ENCODE measurements at places on chromosomes 6 and 20. TPM values are rescaled to one million over a fixed set of nuclear protein-coding genes. Genes with fewer than 3 reads are reported as not detected.

LPA gene
- not detected for polyA plus RNA-seq

SLX4IP gene
- 0.71 TPM for polyA plus RNA-seq

CDSN gene
- polyA plus RNA-seq: 0.15 TPM

CD93 gene
- polyA plus RNA-seq: 12.7 TPM

SEMG1 gene
- polyA plus RNA-seq: not detected

CST2 gene
- polyA plus RNA-seq: not detected

FOXC1 gene
- 3.0 TPM for polyA plus RNA-seq

DNAH8 gene
- not detected for polyA plus RNA-seq

SCUBE3 gene
- polyA plus RNA-seq: 1.2 TPM

AP5S1 gene
- polyA plus RNA-seq: 9.8 TPM

MOXD1 gene
- 0.93 TPM for polyA plus RNA-seq

HEY2 gene
- 28.6 TPM for polyA plus RNA-seq

HSPA1L gene
- 0.80 TPM for polyA plus RNA-seq

TRMT6 gene
- polyA plus RNA-seq: 9.4 TPM

ADAM33 gene
- polyA plus RNA-seq: 5.6 TPM

DEFB124 gene
- 0.13 TPM for polyA plus RNA-seq

OOEP gene
- not detected for polyA plus RNA-seq

SNAP91 gene
- polyA plus RNA-seq: 8.6 TPM

CENPW gene
- polyA plus RNA-seq: 1.2 TPM

Data from heart right ventricle (tissue), 16 donors.